ENCODE measurements at places on chromosomes 7 and 10. TPM values are rescaled to one million over a fixed set of nuclear protein-coding genes. Genes with fewer than 3 reads are reported as not detected.

GRCh38 chr10:25107756-25108155, 67.0 kb upstream of the GPR158 start:
- no peaks in the 10 kb centered on the region for H3K27me3 ChIP-seq
- H3K36me3 ChIP-seq, result no peaks in the 10 kb centered on the region
- DNase-seq, result no peak
- H3K27ac ChIP-seq, result no peak overlapping the region
- no peaks in the 10 kb centered on the region for H3K4me1 ChIP-seq
- no peak overlapping the region for H3K4me3 ChIP-seq

DNA sequence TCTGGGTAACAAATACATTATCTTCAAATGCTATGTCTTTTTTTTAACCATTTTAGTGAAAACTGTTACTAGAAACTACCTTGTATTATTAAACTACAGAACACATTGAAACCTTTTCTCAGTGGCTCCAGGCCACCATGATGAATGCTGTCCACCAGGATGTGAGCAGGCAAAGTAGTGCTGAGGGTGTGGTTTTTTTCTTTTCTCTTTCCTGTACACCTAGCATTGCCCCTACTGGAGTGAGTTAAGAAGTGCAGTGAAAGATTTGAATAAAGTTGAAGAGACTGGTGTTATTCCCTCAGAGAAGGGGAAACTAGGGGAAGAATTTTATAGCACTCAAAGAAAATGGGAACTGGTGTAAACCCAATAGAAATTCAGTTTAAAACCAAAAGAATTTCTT, 120.0 kb upstream of the SAMD8 start:
- peaks cover 3% of the 10 kb centered on the region for H3K4me1 ChIP-seq
- no peak for DNase-seq
- peaks cover 6% of the 10 kb centered on the region for H3K36me3 ChIP-seq
- no peak overlapping the region for H3K27ac ChIP-seq
- H3K4me3 ChIP-seq, result no peak overlapping the region

- no peak overlapping the region for H3K27ac ChIP-seq
- H3K4me1 ChIP-seq, result no peaks in the 10 kb centered on the region
- no peak overlapping the region for H3K4me3 ChIP-seq
- DNase-seq, result no peak
Observed at GRCh38 chr10:66167816-66168215, 758.0 kb upstream of the LRRTM3 start.

- H3K27me3 ChIP-seq, result no peaks in the 10 kb centered on the region
- H3K27ac ChIP-seq, result peak overlapping the region; percentile 39
- no peaks in the 10 kb centered on the region for H3K4me1 ChIP-seq
- H3K36me3 ChIP-seq, result no peaks in the 10 kb centered on the region
- peak; percentile 80 for DNase-seq
Observed at GRCh38 chr7:35036361-35037171, 719 bp downstream of the DPY19L1 start.

The TSPAN33 gene
- total RNA-seq, result 54.9 TPM

The SUGCT gene
- 7.6 TPM for total RNA-seq
